ENCODE measurements at places on chromosomes 16 and 17. TPM values are rescaled to one million over a fixed set of nuclear protein-coding genes. Genes with fewer than 3 reads are reported as not detected.

DNA sequence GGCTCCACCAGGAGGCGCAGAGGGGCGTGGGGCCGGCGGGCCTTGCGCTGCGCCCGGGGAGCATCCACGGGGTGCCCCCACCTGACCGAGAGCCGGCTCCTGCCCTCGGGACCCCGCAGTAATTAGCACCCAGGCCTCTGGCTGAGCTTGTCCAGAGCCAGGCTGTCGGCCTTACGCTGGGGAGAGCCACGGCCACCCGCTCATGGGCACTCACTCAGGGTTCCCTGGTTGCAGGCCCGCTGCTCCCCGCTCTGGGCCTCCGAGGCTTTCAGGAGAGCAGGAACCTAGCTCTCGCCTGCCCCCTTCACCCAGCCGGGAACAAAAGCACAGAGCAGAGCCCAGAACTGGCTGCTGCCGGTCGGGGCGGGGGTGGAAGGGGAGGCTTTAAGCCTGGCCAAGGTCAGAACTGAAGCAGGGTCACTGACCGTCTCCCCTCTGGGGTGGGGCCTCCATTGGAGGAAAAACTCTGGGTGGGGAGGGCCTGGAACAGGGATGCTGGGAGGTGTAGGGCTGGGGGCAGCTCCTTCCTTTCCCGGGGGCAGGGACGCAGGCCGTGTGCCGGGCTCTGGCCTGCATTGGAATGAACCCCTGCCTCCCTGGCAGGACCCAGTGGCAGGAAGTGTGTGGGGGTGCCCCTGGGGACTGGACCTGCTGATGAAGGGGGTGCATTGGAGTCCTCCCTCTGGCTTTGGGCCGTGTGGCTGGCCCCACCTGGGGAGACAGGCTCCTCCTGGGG lies 12.3 kb downstream of the GLIS2 start:
- H3K36me3 ChIP-seq, result peaks cover 8% of the 10 kb centered on the region
- H3K4me1 ChIP-seq, result peaks cover 42% of the 10 kb centered on the region

GRCh38 chr16:49596068-49596467 lies 222.5 kb downstream of the C16orf78 start:
- H3K27ac ChIP-seq, result no peak overlapping the region
- peaks cover 11% of the 10 kb centered on the region for H3K4me1 ChIP-seq
- H3K36me3 ChIP-seq, result no peaks in the 10 kb centered on the region
- H3K27me3 ChIP-seq, result no peaks in the 10 kb centered on the region

- H3K27me3 ChIP-seq, result no peaks in the 10 kb centered on the region
- no peak overlapping the region for H3K27ac ChIP-seq
- H3K4me1 ChIP-seq, result no peaks in the 10 kb centered on the region
- no peaks in the 10 kb centered on the region for H3K36me3 ChIP-seq
Measured at GRCh38 chr16:54957403-54958166, 26.9 kb downstream of the IRX5 start.

DNA sequence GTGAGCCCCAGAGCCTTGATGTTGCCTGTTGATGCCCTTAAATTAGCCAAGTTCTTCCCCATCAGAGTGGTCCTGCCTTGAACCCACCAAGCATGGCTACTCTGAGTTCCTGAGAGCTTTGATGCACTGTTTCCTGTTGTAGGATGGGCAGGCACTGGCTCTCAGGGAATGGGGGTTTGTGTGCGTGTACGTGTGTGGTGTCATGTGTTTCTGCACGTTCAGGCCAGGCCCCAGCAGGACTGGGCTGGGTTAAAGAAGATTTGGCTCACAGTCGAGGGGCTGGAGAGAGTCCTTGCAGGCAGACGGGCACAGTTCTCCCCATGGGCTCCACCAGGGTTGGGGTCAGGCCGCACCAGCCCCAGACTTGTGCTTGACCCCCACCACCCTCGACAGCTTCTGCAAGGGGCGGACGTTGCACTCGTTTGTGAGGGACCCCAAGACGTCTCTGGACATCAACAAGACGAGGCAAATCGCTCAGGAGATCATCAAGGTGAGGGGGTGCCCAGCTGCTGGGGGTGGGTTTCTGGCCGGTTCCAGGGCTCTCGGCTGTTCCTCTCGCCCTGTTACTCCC lies 23.4 kb upstream of the LGALS9 start:
- peaks cover 20% of the 10 kb centered on the region for H3K36me3 ChIP-seq
- H3K27me3 ChIP-seq, result no peaks in the 10 kb centered on the region
- H3K4me3 ChIP-seq, result no peak overlapping the region
- no peak for DNase-seq
- no peaks in the 10 kb centered on the region for H3K4me1 ChIP-seq

The RPA1 gene
- 40.0 TPM for total RNA-seq
